Activated naive CD8-positive, alpha-beta T cell treated with anti-CD3 and anti-CD28 coated beads for 36 hours (primary cell): ENCODE measurements at places on chromosomes 5 and 9. TPM values are rescaled to one million over a fixed set of nuclear protein-coding genes. Genes with fewer than 3 reads are reported as not detected.

Gene LCN6
- total RNA-seq: not detected

Gene PCDHA9
- total RNA-seq: not detected

Gene IGFBPL1
- total RNA-seq: not detected

Gene SPATA31D4
- not detected for total RNA-seq

Gene SMIM33
- 0.16 TPM for total RNA-seq

GRCh38 chr9:116154976-116155697 lies 1.5 kb downstream of the PAPPA start:
- no peak overlapping the region for H3K27ac ChIP-seq
- no peak for DNase-seq
- peaks cover 83% of the 10 kb centered on the region for H3K27me3 ChIP-seq
- no peaks in the 10 kb centered on the region for H3K36me3 ChIP-seq

DNA sequence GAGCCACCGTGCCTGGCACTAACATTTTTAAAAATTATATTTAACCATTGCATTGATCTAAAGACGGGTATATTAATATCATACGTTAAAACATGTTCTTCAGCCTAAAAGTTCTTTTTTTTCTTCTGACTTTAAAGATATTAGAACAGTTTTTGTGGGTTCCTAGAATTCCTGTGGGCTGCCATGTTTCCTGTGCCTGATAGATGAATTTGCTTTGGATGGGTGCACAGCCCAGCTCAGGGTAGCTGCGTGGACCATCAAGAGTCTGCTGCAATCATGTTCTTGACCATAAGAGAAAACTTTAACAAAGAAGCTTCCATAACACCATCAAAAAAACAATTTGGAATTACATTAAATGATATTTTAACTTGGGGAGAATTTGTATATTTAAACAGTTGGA lies 2.4 kb upstream of the LAMC3 start:
- no peak overlapping the region for H3K4me3 ChIP-seq
- DNase-seq: no peak
- peaks cover 40% of the 10 kb centered on the region for H3K27me3 ChIP-seq
- H3K4me1 ChIP-seq: no peaks in the 10 kb centered on the region
- H3K27ac ChIP-seq: no peak overlapping the region
- no peaks in the 10 kb centered on the region for H3K36me3 ChIP-seq

DNA sequence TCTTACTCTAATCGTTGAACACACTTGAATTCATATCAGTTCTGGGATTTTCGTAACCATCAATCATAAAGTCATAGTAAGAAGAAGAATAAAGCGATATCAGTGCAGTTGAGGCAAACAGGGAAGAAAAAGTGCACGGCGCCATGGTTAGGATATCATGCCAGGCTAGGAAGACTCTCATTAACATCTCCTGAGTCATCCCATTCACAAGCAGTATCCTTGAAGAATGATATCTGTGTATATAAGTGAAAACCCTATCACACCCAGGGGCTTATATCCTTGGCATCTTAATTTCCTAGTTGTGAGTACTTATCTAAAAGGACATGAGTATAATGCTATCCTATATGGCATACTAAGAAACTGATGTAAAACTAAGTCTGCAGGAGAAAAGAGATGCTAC lies 38.6 kb downstream of the NFIB start:
- H3K4me1 ChIP-seq: no peaks in the 10 kb centered on the region
- DNase-seq: no peak
- peaks cover 40% of the 10 kb centered on the region for H3K27me3 ChIP-seq
- no peak overlapping the region for H3K4me3 ChIP-seq
- no peak overlapping the region for H3K27ac ChIP-seq

GRCh38 chr9:9257999-9258498 lies 1354.8 kb downstream of the PTPRD start:
- H3K36me3 ChIP-seq: no peaks in the 10 kb centered on the region
- no peak for DNase-seq
- no peaks in the 10 kb centered on the region for H3K4me1 ChIP-seq

GRCh38 chr9:83469722-83470121 lies 68.5 kb downstream of the FRMD3 start:
- H3K36me3 ChIP-seq: peaks cover 4% of the 10 kb centered on the region

DNA sequence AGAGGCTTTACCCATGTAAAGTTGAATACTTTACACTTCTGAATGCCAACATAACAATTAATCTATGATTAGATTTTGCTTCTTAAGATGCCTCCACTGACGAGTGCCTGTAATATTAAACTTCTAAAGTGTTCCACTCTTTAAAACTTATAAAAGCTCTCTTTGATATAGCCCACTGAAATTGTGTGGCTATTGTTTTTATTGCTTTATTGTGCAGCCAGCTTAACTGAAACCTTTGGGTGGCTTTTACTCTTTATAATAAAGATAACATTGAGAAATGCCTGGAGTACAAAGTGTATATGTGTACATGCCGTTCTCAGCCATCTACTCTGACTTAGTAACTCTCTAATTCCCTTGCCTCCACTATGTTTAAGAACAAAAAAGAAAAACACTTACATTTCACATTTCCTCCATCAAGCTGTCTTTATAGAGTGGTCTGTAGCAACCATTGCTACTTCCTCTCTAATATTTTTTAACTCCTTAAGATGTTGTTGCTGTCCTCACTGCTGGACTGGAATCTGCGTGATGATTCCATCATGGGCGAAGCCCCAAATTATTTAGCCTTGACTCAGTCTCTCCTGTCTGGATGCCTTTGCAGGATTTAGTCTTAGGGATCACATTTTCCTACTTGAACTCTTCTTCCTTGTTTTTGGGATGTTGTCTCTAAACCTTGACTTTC lies 9.1 kb downstream of the PIK3R1 start:
- H3K27me3 ChIP-seq: no peaks in the 10 kb centered on the region
- no peak for DNase-seq
- H3K27ac ChIP-seq: peak overlapping the region; percentile 3
- H3K36me3 ChIP-seq: peaks cover 57% of the 10 kb centered on the region

GRCh38 chr5:1064383-1065142 lies 47.3 kb downstream of the SLC12A7 start:
- H3K4me1 ChIP-seq: no peaks in the 10 kb centered on the region
- DNase-seq: no peak
- no peak overlapping the region for H3K27ac ChIP-seq
- H3K36me3 ChIP-seq: no peaks in the 10 kb centered on the region

GRCh38 chr5:142290577-142291299 lies 34.1 kb downstream of the SPRY4 start:
- H3K27me3 ChIP-seq: no peaks in the 10 kb centered on the region
- H3K36me3 ChIP-seq: no peaks in the 10 kb centered on the region
- no peak overlapping the region for H3K4me3 ChIP-seq
- DNase-seq: no peak

GRCh38 chr5:135008981-135009735 lies 24.9 kb downstream of the PITX1 start:
- no peaks in the 10 kb centered on the region for H3K36me3 ChIP-seq
- no peak overlapping the region for H3K27ac ChIP-seq
- no peak for DNase-seq
- H3K27me3 ChIP-seq: no peaks in the 10 kb centered on the region
- H3K4me1 ChIP-seq: no peaks in the 10 kb centered on the region
